ENCODE measurements at places on chromosomes 16 and 17.

DNA sequence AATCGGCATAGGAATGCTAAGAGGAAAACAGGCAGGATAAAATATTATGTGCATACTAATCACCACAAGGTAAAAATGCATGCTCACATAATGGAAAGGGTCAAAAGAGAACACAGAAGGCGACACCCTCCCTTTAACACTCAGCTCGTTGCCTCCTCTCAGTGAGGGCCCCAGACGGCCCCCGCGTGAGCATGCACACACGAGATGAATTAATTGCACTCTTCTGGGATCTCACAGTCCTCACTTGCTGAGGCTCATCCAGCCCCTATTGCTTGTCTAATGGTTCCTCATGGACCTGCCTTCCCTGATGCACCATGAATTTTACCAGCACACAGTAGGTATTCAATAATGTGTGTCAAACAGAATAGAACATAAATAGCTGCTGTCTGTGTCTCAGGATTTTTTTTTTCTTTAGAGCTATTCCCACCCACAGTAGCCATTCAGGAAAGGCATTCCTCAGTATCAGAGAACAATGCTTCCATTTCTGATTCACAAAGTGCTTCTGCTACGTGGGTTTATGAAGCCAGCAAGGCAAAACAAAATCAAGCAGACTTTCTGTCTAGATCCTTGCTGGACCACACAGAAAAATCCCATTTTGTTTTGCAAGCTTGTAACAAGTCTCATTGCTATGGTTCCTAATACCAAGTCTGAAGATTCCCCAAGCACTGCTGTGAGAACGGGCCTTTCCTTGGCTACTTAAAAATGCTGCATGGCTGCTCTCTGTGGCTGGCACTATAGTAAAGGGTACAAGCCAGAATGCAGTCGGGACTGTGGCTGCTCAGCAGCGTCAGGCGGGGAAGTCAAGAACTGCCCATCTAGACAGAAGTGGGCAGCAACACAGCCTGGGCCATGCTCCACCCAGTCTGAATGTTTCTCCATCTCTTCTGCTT lies 43.6 kb downstream of the TOM1L2 start:
- no peak for DNase-seq

DNA sequence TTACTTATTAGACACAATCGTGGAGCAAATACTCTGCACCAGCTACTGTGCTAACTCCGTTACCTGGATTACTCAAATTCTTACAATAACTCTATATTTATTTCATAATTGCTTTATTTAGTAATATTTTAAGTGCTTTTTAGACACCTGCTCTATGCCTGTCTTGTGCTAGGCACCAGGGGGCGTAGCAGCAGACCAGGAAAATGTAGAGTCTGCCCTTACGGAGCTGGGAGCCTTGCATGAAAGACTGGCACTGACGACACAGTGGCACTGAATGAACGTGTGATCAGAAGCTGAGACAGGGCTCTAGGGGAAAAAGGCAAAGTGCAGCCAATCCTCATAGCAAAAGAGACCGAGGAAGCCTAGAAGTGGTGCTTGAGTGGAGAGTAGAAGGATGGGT lies 486.5 kb downstream of the CDH13 start:
- no peak for DNase-seq

DNA sequence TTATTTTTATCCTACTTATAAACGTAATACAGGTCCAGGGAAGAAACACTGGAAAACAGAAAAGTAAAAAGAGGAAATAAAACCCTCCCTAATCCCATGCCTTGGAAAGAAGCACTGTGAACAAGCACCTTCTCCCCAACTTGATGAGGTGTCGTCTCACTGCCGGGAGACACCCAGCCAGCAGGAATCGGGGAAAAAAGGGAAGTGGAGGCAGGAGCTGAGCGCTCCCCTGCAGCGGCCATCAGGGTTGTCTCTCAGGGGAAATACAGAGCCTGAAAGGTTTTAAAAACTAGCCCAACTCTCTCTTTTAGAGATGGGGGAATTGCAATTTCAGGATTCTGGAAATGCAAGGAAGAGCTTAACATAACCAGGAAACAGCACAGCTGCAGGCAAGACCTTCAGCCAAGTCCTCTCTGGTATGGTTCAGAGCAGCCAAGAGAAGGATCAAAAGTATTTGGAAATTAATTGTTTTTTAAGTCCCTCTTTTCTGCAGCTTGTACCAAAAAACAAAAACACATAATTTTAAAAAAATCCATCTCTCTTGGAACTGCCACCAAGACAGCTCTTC lies 96.3 kb upstream of the RCVRN start:
- DNase-seq: no peak

DNA sequence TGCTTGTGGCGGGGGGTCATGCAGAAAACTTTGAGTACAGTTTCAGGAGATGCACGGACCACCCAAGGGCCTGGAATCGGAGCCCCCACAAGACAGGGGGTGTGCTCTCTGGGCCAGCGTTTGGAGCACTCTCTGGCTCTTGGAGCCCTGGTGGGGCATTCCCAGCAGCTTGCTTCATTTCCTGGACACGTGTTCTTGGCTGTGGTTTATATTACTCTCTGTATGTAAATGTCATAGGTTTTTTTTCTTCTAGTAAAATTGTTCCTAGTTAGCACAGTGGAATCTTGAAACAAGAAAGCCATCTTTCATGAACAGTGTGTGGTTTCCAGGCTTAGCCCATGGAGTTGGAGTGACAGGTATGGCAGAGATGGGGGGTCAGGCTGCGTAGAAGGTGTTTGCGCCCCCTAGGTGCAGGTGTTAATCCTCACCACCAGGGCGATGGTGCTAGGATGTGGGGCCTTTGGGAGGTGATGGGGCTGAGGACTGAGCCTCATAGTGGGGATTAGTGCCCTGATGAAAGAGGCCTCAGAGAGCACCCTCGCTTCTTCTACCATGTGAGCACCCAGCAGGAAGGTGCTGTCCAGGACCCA lies 79.8 kb downstream of the JPH3 start:
- no peak for DNase-seq

GRCh38 chr17:2048805-2049204 lies 6.1 kb upstream of the HIC1 start:
- no peak for DNase-seq

GRCh38 chr17:41347869-41348760 lies 2.5 kb downstream of the KRT33A start:
- no peak for DNase-seq

DNA sequence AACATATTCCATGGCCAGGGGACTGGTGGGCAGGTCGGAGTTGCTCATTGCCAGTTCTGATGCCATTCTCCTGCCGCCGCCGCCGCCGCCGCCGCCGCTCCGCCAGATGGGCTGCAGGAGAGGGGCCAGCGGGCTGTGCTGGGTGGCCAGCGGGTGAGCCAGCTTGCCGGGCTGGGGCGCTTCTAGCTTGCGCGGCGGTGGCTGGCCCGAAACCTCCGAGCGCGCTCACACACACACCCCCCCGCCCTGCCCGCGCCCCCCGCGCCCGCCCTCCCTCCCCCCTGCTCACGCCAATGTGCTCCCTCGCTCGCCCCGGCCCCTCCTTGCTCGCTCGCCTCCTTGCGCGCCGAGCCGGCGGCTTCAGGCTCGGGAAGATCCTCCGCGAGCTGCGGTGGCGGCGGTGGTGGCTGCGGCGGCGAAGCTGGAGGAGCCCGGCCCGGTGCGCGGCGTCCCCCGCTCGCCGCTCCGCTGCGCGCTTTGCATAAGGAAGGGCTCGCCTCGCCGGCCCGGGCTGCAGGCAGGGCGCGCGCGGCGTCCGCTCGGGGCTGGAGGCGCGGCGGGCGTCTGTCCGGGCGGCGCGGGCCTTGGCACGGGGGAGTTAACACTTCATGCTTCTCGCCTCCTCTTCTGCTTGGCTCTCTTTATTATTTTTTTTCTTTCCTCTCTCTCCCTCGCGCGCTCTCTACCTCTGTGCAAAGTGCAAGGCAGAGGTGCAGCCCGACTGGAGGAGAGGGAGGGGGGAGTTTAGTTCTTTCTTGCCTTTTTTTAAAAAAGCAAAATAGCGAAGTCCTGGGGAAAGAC lies 500 bp downstream of the MAF start:
- DNase-seq: peak; percentile 35

GRCh38 chr16:77289331-77289809 lies 90.2 kb downstream of the SYCE1L start:
- DNase-seq: no peak

DNA sequence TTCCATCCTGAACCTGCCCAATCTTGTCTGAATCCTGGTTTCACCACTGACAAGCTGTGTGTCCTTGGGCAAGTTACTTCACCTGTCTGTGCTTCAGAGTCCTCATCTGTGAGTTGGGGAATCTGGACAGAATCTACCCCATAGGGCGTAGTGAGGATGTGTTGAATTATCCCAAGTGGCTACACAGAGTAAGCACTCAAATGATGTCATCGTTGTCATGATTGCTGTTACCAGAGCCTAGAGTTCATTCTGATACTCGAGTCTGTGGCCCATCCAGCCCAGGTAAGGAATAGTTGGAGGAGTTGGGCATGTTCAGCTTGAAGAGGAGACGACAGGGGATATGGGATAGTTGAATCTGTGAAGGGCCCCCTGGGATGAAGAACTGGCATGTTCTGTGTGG lies 45.9 kb downstream of the MAPT start:
- no peak for DNase-seq

- DNase-seq: no peak
Measured at GRCh38 chr16:57537581-57538234, 1.3 kb upstream of the CCDC102A start.

GRCh38 chr17:64278614-64279013 lies 15.6 kb upstream of the TEX2 start:
- no peak for DNase-seq

DNA sequence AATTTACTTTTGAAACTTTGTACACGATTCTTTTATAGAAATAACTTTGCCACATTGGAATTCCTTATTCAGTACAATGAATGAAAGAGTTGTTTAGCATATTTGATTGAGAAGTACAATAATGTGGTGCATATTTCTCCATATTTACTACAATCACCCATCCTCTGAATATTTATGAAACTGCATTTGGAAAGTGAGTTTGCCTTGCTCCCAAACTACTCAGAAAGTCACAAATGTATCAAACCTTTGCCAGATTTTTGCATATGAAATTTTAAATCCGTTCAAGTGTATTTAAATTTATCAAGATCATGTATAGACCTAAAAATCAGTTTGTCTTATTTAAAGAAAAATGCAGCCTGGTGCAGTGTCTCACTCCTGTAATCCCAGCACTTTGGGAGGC lies 148.7 kb downstream of the CDH11 start:
- DNase-seq: no peak

- no peak for DNase-seq
Measured at GRCh38 chr16:15452246-15452855, 18.0 kb downstream of the BMERB1 start.

GRCh38 chr17:39782481-39782880 lies 44.7 kb downstream of the GRB7 start:
- peak; percentile 60 for DNase-seq

- DNase-seq: no peak
Measured at GRCh38 chr17:48241770-48242497, 134.4 kb downstream of the SNX11 start.

GRCh38 chr17:76467809-76468633 lies 618 bp downstream of the AANAT start:
- DNase-seq: no peak

GRCh38 chr16:71357681-71358080 lies 842 bp upstream of the CALB2 start:
- no peak for DNase-seq

DNA sequence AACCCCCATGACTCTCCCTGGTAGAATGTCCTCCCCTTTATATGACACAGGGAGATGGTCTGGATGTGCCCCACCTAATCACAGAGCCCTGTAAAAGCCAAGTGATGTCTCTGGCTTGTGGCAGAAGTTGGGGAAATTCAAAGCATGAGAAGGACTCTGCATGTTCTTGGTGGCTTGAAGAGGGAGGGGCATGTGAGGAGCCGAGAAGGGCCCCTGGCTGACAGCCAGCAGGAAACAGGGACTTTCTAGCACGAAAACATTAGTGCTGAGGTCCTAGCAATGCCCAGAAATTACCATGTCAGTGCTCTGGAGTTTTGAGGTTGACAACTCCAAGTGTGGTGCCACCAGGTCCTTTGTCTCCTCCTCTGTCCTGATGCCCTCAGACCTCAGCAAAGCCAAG lies 75.9 kb downstream of the USP22 start:
- DNase-seq: no peak

DNA sequence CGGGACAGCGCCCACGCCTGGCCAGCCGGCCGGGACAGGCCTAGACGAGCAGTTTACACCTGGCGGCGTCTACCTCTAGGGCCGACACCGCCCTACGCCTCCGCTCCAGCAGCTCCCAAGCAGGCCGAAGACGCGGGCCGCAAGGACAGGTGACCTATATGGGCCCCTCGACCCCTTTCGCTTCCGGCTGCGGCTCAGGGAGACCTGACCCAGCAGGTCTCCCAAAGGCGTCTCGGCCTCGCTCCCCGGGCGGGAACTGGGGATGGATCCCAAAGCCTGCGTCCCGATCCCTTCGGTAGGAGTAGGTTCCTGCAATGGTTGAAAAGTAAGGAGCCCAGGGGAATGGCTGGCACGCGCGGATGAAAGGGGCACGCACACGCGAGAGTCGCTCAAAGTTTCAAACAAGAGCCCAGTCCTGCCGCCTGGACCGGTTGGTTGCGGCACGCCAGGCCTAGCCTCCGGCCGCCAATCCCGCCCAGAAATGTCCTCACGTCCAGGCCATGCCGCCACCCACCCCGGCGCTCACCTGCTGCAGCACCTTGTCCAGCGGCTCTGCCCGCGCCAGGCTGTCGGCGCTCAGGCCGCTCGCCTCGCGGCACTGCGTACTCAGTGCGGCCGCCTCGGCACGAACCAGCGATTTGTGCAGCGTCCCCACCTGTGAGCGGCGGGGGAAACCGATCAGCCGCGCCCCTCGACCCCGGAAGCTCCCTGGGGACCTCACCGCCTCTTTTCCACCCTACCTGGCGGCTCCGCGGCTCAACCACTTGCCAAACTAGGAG lies 630 bp downstream of the ESRP2 start:
- peak; percentile 40 for DNase-seq

- DNase-seq: no peak
Measured at GRCh38 chr16:77869997-77870813, 81.8 kb downstream of the VAT1L start.

DNA sequence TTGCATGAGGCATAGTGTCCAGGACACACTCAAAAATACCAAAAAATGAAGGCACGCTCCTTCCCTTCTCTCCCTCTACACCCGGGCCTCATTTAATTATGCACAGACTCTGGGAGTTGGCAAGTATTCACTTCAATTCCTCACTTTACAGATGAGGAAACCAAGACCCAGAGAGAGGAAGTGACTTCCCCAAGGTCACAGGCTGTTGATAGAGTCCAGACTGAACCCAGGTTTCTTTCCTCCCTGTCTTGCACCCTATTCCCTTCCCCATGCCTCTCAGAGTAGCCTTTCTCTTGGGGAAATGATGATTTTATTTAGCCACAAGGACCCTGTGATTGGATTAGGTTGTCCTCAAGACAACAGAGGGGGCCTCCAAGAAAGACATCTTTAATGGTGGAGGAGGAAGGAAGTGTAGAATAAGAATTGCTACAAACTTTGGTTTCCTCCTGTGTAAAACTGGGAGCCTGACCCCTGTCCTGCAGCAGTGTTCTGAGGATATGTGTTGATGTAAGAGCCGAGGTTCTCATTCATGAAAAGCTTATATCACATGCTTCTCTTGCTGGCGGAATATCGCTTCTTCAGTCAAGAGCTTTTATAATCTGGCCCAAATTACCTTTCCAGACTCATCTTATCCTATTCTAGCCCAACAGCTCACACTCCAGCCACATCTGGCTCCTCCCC lies 48.8 kb upstream of the SIAH1 start:
- DNase-seq: no peak
